ENCODE measurements at places on chromosomes 2 and 18.

- peak; percentile 6 for DNase-seq
Observed at GRCh38 chr2:178761759-178762371, 45.4 kb downstream of the TTN start.

GRCh38 chr2:232876978-232877441, 6.9 kb downstream of the SNORC start:
- no peak for DNase-seq

GRCh38 chr2:239425631-239426030, 24.8 kb upstream of the HDAC4 start:
- DNase-seq, result no peak

DNA sequence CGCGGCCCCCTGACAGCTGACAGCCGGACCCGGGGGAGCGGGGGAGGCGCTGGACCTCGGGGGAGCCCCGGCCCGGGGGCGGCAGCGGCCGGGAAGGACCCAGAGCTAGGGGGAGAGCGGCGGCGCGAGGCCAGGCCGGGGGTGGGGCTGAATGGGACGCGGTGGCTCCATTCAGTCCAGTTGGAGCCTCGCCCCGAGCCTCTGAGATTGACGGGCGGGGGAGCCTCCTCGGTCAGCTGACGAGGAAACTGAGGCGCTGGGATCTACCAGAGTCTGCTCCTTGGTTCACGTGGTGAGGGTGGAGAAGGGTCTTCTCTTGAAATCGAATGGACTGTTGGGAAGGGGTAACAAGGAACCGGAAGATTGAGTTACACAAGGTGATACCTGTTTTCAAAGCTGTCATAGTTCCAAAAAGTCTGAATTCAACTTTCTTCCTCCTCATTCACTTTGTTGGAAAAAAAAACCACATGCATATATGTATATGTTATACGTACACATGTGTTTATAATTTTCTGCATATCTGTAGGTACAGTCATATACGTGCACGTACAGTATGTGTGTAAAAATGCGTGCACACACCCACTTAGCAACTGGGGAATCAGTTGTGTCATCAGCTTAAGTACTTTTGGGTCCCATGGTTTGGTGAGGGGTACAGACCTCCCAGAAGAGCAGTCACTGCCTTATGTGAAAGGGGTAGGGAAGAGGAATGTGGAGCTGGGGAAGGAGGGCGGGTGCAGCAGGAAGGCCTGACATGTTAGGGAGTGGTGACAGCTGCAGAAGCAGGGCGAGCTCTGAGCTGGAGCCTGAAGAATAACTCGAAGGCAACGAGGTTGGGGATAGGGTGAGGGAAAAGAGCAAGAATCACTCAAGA, 628 bp downstream of the PPP1R7 start:
- no peak for DNase-seq

- DNase-seq, result no peak
Observed at GRCh38 chr2:32702303-32703064, 74.6 kb downstream of the TTC27 start.

DNA sequence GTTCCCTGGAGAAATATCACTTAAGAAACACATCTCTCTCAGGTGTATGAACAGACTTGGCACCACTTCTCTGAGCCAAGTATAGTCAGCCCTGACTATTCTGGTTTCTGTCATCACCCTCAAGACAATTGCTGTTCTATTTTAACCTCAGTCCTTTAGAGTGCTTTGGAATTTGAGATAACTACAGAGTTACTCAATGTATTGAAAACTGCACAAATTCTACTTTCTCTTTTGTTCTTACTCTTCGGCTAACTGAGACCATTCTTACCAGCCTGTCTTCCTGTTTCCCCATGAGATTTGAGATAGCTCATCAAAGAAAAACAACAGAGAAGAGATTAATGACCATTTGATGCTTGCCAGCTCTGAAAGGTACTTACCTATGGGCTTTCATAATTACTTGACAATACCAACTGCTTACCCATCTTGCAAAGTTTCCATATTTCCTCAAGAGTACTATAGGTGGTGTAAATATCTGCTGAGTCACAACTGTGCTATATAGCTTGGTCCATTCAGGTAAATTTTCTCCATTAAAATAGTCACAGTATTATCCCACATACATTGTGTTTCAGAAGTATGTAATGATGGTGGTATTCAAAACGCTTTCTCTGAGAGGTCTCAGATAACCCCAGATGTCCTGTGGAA, 467.5 kb upstream of the CHST9 start:
- DNase-seq, result no peak

DNA sequence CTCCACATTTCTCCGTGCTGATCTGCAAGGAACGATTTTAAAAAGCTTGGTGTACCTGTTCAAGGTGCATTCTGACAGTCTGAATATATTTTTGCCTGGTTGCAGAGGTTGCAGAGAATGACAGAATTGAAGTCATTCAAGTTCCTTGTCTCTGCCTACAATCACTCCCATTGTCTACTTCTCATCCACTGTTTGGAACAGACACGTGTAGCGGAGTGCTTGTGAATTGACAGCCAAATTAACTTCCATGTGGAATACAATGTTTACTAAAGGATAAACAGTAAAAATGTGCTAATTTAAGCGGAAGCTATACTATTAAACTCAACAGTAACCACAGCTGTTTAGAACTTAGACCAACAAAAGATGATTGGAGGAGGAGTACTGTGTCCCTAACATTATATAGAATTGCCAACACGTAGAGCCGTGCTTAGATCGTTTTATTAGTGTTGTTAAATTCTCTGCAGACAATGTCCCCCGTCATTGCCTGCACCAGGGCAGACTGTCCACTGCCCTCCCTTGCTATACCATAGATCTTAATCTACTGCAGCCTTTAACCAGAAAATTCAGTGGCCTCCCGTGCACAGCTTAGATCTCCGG, 87.3 kb upstream of the ZCCHC2 start:
- DNase-seq, result no peak

- no peak for DNase-seq
Observed at GRCh38 chr2:86704459-86704971, 15.6 kb upstream of the RMND5A start.

DNA sequence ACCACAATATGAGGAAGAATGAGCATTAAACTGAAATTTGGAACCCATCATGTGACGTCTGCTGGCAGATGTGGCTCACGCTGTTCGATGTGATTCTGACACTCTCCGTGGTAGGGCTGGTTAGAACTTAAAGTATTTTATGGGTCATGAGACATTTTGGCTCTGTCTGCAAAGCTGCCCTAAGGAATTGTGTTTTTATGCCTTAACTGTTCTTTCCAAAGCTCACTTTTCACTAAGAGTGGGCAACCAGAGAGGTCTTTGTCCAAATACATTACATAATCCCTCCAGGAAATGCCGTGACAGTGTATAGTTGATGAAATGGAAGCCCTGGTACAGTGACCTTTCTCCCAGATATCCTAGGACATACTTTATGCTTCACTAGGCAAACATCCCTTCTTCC, 119.1 kb downstream of the AQP4 start:
- DNase-seq, result no peak

GRCh38 chr18:48179666-48180065, 229.5 kb downstream of the ZBTB7C start:
- no peak for DNase-seq

- no peak for DNase-seq
Observed at GRCh38 chr2:128834207-128834879, 515.7 kb upstream of the HS6ST1 start.

DNA sequence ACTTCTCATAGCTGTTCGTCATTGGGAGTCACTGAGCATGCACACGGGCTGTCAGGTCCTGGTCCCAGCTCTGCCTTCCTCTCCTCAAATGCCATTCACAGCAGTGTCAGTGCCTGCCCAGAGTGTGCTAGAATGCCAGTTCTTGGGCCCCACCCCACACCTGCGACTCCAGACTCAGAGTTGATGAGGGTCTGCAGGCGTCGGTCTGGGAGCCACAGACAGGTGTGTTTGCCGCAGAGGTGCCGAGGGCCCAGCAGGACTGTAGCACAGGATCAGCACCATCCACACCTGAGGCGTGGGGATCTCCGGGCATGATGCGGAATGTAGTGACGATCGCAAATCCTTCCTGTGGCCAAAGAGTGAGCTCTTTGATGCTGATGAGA, 56.5 kb downstream of the AGAP1 start:
- DNase-seq, result no peak

DNA sequence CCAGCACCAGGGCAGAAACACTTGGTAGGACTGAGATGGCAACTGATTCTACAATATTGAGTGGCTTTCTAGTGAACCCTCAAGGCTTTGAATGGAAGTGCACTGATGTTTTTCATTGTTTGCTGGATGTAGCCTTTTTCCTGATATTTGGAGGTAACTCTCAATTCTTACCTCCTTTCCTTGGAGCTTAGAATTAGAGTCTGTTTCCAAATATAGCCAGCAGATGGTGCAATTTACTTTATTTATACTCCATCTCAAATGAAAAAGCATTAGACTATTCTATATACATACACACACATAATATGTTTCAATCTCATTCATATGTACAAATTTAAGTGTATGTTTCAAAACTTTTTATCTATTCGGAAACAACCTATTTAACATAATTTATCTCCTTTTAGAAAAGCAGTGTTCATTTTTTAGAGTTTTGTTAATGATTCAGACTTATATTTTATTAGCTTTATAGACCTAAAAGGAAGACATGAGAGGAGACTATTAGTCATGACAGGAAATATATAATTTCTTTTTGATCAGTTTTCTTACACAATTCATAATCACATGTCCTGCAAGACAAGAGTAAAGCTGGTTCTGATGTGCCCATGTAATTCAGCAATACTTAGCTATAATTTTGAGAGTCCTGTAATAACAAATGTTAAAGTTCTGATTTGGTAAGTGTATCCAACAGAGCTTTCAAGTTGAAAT, 124.8 kb downstream of the NUP35 start:
- no peak for DNase-seq
